Fibroblast of skin of left biceps (primary cell): ENCODE measurements at places on chromosomes 16 and 17.

- no peak for DNase-seq
Observed at GRCh38 chr16:59192551-59193199, 458.6 kb upstream of the GOT2 start.

DNA sequence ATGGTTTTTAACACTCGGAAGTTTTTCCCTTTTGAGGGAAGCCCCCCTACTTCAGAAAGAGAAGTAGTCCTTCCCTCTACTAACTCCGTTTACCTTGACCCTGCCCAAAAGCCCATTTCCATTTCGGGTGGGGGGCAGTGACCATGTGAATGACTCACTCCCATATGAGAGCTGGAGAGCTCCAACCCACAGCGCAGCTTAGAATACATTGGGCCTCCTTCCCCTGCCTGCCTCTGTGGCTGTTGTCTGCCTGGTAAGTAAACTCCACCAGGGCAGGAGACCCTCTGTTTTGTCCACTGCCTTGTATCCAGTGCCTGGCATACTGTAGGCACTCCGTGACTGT is 985 bp downstream of the SGSM2 start:
- DNase-seq, result no peak

DNA sequence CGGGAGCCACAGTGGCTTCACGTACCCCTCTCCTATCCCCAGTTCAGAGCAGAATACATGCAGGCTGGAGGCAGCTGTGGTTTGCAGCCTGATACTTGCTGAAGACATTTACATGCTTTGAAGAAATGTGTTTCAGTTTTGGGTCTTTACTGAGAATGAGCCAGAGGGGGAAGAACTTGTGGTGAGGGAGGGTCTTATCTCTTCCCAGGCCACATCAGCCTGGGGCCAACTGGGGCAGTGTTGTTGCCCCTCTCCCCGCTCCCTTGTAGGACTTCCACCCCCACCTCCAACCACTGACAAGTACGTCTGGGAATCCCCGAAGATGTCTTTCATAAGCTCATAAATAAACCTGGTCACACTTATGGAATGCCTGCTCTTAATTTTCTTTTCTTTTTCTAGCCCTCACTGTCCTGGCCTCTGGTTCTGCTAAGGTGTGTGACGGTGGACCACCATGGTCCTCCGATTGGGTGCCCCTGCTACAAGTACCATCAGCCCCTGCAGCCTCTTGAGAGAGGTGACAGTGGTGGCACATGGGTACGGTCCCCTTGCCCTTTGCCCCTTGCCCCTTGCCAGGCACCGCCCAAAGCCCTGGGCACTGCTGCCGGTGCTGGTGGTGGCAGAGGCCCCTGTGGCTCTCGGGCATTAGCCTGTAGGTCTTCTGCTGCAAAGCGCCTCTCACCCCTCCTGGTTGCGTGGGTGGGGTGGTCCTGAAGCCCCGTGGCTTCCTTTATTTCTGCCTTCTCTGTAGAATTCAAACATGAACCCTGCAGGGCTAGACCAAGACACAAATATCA is 144.8 kb upstream of the RPH3AL start:
- no peak for DNase-seq

DNA sequence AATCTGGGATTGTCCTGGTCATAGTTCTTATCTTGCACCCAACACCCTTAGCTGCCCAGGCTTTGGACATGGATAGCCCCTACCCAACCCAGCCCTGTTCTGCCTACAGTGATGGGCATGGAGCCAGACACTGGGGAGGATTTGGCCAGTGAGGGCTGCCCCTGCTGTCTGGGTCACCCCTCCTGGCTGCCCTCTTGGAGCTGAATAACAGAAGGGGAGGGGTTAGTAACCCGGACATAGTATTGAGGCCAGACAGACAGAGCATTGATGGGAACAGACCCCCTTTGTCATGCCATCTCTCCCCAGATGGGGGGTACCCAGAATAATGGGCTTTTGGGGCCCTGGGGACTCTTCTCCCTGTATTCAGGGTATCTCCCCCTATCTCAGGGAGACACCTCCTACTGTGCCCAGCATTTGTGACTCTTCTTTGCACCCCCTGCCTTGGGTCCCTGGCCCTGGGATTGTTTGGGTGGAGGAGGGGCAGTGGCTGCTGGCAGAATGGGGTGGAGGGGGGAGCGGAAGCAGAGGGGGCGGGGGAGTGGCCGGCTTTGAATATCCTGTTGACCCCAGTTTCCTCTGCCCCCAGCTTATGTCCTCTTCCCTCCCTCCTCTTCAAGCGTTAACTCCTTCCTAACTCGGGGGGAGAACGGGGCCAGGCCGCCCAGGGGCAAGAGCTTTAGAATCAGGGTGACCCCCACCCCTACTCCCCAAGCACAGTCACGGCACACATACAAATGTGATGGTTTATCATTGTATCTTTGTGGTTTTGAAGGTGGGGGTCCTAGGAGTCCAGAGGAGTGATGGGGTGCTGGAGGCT is 17.0 kb downstream of the GJD3 start:
- no peak for DNase-seq

- DNase-seq, result peak; percentile 50
Observed at GRCh38 chr17:3944485-3945388, 19.5 kb downstream of the ATP2A3 start.

- DNase-seq, result no peak
Observed at GRCh38 chr17:74603037-74603635, 11.1 kb upstream of the CD300LD start.

- DNase-seq, result no peak
Observed at GRCh38 chr17:54992797-54993639, 24.5 kb downstream of the STXBP4 start.
